ENCODE measurements at places on chromosomes 2 and 18.

GRCh38 chr2:195472501-195473234 is 184.4 kb upstream of the SLC39A10 start:
- DNase-seq, result no peak

DNA sequence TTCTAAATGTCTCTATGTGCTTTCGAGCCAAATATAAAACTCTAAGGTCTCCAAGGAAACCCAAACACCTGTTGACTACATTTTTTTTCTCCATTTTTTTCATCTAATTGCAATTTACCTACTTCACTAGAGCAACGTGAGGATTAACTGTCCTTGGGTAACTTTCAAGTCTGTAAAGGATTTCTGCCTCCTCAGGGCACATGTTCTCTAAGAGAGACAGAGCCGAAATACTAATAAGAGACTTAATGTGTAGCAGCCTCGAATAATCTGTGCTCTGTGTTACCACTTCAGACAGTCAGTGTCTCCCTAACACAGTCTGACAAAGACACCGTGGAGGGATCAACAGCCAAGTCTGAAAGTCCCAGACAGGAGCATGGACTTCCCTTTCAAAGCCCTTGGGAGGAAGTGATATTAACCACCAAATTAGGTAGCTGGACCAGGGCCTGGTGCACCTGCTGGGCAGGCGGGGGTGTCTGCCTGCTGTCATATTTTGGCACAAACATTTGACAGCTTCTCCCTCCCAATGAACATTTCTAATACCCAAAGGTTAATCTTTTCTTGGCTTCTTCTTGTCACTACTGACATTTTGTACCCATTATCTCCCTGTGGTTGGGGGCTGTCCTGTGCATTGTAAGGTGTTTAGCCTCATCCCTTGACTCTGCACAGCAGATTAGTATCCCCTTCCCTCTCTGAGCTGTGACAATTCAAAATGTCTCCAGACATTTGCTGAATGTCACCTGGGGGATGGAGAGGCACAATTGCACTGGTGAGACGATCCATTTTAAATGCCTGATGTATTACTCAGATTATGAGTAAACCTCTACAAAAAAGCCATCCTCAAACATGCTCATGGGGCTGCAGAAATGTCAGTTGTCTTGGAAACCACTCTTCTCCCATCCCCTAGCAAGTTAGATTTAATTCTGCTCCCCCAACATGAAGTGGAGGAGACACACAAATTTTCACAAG is 45.7 kb upstream of the LYPD1 start:
- DNase-seq, result no peak

DNA sequence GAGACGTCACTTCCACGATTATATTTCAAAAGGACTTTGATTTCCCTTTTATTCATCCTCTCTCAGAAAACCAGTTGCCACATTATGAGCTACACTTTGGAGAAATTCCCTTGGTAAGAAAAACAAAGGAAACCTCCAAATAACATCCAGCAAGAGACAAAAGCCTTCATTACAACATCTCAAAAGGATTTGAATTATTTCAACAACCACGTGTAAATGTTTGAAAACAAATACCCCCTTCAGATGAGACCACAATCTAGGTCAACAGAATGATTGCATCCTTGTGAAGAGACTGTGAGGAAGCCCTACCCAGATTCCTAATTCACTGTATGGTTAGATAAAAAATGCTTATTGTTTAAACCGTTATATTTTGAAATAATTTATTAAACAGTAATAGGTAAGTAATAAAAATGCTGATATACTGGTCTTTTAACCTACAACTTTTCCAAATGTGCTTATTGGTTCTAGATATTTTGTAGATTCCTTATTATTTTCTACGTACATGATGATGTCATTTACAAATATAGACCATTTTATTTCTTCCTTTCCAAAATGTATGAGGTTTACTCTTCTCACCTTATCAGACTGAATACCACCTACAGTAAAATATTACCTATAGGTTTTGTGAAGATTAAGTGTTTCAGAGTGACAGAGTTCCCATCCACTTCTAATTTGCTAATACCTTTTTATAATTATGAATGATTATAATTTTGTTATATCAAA is 922.7 kb upstream of the CHAC2 start:
- DNase-seq, result no peak

DNA sequence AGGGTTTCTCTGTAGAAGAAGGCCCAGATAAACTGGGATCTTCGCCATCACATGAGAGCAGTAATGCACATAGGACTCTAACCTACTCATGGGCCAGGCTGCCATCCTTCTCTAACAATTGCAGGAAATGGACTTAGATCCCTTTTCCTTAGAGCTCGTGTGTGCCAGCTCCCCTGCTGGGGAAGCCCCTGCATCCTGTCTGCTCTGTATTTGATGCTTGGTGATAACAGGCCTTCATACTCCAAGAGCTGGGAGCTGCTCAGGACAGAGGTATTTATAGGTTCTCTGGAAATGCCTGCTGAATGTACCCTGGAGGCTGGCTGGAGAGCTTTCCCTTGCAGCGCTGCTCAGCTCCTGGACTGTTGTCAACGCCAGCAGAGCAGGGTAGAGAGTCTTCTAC is 249.6 kb downstream of the MTX2 start:
- DNase-seq, result no peak

- DNase-seq, result peak; percentile 19
Measured at GRCh38 chr18:35076135-35076924, 35.1 kb downstream of the MAPRE2 start.

DNA sequence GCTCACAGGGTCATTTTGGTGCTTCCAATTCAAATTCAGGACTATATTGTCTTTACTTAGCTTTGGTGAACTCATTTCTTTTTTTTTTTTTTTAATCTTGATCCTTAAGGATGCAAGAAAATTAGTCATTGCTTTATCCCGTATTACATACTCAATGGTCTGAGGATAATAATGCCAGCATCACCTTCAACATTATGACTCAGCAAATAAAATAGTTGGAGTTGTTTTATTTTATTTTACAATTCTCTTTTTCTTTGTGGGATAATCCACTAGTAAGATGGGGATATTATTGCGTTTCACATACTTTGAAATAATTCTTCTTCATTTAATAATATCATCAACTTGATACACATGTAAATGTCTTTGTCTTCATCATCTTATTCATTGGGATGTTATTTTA is 954.9 kb upstream of the GYPC start:
- no peak for DNase-seq

DNA sequence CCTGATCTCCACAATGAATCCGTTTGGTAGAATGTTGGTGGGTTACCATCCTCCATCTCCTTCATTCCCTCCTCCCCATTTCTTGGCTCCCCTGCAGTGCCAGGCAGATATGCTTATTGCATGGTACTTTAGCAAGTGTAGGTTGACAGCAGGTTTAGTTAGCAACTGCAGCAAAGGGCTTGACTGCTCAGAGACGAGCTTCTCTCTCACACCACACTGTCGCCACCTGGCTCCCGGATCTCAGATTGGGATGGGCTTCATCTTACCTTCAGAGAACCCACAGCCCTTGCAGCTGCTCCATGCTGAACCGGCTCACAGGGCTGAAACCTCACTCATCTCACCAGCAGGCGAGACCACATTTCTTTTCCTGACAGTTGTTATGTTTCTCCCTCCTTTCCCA is 88.8 kb downstream of the VWA3B start:
- no peak for DNase-seq

DNA sequence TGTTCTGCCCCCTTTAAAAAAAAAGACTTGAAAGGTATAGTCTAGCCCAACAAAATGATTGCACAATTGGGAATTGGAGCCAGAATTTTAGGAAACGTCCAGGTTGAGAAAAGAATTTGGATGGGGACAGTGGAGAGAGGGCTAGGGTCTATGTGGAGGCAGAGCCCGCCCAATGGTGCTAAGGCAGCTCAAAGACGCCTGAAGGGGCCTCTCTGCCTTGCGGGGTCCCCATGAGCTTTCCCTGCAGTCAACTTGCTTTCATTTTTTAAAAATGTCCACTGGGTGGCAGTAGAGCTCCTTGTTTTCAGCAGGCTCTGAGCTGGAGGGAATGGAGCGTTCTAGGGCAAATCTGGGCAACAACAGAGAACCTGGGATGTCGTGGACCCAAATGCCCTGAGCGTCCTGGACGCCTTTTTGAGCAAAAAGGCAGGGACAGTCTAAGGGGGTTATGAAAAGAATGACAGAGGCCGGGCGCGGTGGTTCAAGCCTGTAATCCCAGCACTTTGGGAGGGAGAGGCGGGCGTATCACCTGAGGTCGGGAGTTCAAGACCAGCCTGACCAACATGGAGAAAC is 40.2 kb upstream of the ITM2C start:
- DNase-seq, result peak; percentile 79

DNA sequence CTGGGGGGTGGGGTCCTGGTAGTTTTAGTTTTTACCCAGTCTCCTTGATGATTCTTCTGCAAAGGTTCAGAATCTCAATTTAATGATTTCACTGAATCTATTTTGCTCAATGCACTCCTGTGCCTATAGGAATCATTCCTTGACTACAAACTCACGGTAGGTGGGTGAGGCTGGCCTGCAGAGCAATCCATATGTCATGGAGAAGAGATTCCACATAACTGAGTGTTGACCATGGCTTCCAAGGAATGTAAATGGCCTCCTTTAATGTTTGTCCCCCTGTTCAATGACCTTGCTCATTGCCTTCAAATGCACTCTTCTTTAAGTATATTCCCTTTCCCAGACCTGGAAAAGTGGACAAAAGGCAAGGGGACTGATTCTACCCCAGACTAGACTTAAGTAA is 12.5 kb downstream of the FAP start:
- DNase-seq, result no peak
